ENCODE measurements at places on chromosomes 2 and 18.

DNA sequence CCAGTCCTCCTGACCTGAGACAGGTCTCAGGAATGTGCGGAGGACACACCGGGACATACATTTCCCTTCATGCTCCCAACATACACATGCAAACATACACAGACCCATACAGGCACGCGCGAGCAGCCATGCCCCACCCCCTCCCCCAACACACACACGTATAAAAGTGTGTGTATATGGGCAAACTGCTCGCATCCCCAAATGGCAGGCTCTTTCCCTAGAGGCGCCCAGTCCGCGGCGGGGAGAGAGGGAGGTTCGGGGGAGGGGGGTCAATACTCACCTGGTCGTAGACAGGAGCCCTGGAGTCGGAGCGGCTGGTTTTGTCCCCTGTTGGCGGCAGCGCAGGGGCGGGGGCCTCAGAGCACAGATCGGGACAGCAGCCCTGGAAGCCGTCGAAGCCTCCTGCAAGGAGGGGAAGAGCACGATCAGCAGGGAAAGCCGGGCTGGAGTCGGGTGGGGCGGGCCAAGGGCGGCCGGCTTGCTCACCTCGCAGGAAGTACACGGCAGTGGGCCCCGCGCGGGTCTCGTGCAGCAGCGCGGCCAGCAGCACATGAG lies 682 bp downstream of the DUSP2 start:
- DNase-seq, result peak; percentile 49

DNA sequence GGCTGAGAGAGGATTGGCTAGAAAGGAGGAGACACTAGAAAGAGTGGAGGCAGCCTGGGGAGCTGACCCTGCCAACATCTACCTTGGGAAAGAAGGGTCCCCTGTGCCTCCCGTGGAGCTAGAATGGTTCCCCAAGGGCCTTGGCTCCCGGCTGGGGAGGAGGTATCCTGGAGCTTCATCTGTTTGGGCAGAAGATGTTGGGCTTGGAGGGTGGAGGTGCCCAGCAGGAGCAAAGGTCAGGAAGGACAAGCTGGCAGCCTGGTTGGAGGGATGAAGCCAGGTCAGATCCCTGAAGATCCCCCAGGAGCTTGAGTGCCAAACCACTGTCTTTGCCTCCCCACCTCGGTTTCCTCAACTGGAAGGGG lies 2.9 kb downstream of the ATP6V1B1 start:
- no peak for DNase-seq

- DNase-seq, result no peak
These were observed 51.2 kb downstream of the SLC4A5 start for GRCh38 chr2:74291886-74292621.

GRCh38 chr2:119864318-119864717 lies 104.6 kb downstream of the PTPN4 start:
- DNase-seq, result no peak

GRCh38 chr2:120445449-120446143 lies 99.7 kb downstream of the INHBB start:
- no peak for DNase-seq

- DNase-seq, result no peak
These were observed 57.3 kb upstream of the C2orf15 start for GRCh38 chr2:99084256-99084655.

GRCh38 chr2:48496849-48497248 lies 33.1 kb upstream of the STON1 start:
- DNase-seq, result no peak

DNA sequence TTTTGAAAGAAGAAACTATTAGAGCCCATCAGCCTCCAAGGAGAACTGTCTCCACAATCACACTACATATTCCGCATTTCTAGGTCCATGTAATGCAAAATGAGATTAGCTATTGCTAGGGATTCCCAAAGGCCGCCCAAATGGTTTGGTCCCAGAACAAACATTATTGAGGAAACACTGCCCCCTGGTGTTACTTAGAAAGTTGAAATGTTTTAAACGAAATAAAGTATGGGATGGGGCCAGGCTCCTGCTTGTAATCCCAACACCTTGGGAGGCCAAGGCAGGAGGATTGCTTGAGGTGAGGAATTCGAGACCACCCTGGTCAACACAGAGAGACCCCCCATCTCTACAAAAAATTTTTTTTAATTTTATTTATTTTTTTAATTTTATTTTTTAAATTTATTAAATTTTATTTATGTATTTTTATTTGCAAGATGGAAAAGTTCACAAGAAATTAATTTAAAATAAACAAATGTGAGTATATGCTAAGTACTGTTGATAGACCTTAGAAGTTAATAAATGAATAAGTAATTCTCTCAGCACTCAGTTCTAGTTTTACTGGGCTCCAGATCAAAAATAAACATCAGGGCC lies 5.5 kb downstream of the NHEJ1 start:
- peak; percentile 40 for DNase-seq

DNA sequence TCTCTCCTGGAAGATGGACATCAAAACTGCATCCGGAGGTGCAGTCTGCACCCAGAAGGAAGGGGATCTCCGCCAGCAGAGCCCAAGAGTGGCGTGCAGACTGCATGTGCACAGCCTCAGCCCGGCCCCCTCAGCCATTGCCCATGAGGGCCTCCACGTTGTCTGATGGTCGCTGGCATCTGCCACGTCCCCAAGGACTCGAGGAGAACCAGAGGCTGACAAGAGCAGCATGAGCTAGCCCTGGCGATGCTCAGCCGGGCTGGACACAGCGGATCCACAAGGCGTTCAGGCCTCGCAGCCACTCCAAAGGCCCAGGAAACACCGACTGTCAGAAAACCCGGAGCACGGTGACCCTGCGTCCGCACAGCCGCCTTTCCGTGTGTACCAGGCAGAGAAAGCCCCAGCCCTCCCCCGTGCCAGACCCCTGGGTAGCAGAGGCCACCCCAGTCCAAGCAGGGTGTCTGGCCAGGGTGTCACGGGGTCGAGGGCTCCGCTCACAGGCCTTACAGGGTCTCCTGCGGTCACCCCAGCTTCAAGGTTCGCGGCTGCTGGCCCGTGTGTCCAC lies 48.3 kb downstream of the SLC66A2 start:
- no peak for DNase-seq

DNA sequence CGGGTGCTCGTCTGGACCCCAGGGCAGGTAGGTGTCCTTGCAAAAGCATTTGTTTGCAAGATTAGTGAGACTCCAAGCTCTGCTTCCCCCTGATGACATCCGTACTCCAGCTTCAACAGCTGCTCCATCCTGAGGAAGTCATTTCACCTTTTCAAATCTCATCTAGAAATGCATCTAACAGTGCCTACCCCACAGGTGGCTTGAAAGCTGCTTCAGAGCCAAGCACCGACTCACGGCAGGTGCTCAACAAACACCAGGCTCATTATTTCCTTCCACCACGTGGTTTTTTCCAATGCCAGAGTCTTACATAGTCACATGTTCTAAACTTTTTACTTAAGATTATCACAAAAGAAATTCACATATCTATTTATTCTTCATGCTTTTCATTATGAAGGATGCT lies 31.9 kb downstream of the CNGA3 start:
- DNase-seq, result no peak

GRCh38 chr18:67194886-67195285 lies 321.6 kb downstream of the DSEL start:
- DNase-seq, result no peak

DNA sequence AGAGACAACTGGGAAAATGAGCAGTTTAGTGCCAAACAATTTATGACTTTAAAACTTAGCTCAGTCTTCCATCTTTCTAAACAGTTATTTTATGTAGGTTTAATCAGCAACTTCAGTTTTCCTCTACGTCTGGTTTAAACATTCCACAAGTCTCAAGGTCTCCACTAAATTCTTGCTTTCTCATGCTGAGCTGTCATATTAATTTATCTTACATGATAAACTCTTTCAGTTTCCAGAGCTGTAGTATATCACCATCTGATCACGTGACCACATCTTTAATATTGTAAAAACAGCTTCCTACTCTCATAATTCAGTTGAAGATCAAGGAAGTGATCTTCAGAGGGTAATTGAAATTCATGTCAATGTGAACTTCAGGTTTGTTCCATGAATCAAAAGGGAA lies 158.6 kb downstream of the ZNF804A start:
- no peak for DNase-seq

GRCh38 chr2:186460465-186460864 lies 25.6 kb upstream of the ZC3H15 start:
- no peak for DNase-seq

DNA sequence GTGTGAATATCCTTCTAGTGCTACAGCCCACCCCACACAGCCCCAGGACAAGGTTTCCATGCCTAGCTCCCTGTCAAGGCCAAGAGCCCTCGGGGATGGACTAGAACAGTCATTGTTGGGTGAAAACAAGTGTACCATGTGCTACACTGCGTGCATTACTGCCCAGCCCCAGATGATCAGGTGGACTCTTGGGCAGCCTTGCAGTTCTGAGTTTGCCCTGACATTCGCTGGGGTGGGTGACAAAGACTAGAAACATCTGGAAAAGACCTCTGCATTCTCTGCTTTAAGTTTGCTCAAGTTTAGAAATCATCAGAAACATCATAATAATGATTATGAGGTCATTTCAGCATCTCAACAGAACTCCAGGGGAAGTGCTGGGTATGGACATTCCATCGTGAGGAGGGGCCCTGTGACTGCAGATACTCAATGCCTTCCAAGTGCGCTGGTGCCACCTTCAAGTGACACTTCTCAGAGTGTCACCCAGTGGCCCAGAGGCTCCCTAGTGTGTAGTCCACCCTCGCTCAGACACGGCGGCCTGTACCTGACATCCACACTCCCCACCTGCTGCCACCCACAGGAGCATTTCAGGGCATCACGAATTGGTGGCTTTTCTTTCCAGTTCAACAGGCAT lies 5.3 kb upstream of the PXDN start:
- DNase-seq, result no peak

GRCh38 chr2:141187075-141187439 lies 943.8 kb downstream of the LRP1B start:
- DNase-seq, result no peak

- DNase-seq, result no peak
These were observed 189.4 kb upstream of the GLI2 start for GRCh38 chr2:120546048-120546864.

DNA sequence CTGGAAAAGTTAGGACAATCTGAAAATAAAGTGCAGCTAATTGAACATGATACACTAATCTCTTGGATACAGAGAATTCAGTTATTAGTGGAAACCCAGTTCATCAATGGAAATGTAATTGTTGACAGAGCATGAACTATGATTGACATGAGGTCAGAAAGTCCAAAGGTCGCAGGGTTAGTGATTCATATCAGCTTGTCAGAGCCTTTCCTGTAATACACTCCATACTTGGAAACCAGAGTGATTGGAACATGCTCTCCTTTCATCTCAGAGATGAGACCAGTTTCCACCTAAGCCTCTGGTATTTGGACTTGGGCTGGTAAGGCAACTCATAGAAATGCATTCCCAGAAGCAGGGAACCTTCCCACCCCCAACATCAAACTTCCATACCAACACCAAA lies 8.5 kb upstream of the NCKAP5 start:
- no peak for DNase-seq

DNA sequence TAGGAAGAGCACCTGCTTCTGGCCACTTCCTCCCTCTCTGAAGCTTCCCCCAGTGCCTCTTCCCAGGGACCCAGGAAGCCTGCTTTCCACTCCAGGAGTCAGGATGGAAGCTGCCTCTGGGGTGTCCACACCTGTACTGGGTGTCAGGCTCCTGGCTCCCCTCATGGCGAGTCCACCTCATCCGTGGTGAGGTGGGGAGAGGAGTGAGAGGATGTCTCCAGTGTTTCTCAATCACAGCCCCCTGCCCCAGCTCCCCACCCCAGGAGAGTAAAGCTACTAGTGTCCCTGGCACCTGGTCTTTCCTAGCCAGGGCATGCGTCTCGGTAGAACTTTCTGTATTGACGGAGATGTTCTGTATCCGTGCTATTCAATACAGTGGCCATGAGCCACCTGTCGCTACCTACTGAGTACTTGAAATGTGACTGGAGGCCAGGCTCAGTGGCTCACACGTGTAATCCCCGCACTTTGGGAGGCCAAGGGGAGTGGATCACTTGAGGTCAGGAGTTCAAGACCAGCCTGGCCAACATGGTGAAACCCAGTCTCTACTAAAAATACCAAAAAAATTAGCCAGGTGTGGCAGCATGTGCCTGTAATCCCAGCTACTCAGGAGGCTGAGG lies 171.2 kb upstream of the HAAO start:
- DNase-seq, result no peak

- no peak for DNase-seq
These were observed 167.4 kb downstream of the SPAG16 start for GRCh38 chr2:213451542-213452239.

DNA sequence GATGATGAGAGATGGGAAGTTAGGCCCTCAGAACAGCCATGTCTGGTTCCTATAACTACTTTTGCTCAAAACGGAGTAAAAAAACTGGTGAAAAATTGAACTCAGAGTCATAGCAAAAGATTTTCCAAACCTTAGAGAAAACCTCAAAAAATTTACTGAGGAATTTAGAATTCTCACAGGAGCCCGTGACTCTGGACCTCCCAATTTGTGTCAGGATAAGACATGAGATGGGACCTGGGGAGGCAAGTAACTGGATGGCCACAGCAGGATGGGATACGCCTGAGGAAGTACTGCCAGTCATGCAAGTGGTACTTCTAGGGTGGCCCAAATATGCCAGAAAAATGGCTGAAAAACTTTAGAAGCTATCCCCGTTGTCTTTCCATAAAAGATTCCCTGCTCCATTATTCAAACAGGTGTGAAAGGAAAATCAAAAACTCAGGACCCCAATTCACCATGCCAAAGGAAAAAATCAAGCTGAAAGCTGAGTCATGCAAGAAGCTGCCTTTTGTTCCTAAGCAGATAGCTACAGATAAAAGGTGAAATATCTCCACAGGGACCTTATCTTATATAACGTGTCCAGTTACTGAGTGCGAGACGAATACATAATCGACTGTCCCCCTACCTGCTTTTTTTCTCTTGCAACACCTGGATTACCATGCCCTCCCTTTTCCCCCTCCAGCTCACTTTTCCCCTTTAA lies 34.1 kb upstream of the LIPG start:
- DNase-seq, result no peak

DNA sequence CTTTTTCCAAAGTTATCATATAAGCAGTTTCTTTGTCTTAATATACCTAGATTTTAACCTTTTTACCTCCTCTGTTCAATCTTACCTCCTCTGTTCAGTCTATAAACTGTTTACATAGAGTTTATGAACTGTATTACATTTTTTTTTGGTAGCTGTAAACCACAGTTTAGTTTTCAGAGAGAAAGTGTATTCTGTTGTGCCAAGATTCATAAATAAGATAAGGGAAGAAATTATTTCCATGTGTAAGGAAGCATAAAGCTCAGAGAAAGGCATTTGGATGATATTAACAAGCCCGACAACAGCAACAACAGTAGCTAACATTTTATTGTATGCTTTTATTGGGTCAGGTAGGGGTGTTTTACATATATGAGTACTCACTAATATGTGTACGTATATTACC lies 71.2 kb downstream of the ACVR2A start:
- DNase-seq, result no peak

GRCh38 chr2:102278720-102279390 lies 32.5 kb upstream of the IL1RL1 start:
- DNase-seq, result no peak

DNA sequence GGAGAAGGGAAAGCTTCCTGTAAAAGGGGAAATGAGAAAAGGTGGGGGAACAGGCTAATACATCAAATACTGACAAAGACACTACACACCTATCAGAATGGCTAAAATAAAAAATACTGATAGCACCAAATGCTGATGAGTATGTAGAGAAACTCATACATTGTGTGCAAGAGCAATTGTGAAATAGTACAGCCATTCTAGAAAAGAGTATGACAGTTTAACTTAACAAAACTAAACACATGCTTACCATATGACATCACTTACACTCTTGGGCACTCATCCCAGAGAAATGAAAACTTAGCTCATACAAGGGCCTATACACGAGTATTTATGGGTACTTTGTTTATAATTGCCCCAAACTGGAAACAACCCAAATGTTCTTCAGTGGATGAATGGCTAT lies 53.4 kb downstream of the ZNF638 start:
- DNase-seq, result no peak
